ENCODE measurements at places on chromosomes 3 and 15.

- DNase-seq, result no peak
Measured at GRCh38 chr3:188217011-188217463, 63.1 kb downstream of the LPP start.

DNA sequence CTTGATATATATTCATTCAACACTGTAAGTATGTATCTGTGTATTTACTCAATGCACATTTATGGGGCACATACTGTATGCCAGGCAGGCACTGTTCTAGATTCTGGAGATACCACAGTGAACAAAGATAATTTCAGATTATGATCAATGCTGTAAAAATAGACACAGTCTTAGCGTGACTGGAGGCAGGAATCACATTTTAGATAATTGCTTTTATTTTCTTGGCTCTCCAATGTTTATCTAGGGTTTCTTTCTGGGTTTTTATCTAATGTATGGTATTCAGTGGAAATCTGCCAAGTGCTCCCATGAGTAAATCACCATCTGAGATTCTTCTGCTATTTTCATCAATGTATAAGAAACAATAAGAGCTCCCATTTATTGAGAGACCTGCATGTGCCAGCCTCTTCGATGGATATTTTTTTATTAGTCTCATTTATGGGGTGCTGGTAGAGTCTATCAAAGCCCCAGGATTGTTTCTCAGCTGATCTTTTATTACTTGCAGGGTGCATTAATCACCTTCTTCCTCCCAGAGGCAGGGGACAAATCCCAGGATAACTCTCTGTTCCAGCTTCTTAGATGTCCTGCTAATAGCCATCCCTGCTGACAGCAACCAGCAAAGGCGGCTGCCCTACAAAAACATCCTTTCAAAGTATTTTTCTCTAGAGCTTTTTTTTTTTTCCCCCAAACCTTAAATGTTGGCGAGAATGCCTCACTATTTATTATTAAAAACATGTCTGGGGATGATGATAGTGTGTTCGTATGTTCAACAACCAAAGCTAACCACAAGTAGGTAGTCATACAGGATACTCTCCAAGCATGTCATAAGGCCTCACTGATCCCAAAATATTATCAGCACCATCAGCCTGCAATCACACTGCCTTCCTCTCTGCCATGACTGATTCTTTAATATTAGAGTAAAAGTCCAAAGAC lies 331.0 kb upstream of the RASGRP1 start:
- no peak for DNase-seq

DNA sequence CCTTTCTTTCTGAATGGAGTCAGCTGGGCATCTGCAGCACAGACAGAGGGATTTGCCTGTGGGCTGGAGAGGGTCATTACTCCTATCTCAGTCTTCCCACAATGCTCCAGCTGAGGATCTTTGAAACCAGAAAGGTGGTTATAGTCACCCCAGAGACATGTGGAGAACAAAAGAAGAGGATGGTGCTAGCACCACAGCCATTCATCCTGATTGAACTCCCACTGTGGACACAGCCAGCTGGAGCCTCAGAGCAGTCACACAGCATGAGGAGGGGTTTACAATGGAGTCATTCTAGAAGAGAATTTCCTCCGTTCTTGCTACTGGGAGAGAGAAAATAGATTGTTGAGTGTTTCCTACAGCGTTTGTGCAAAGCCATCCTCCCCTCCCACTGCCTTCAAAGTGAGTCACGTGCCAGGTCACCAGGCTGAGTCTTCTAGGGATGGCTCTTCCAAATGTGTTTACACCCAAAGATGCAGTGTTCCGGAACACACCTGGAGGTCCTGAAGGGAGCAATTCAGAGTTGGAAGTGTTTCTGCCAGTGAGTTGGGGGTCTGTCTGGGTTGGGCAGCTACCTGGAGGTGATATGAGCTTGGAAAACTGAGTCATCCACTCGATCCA lies 18.9 kb upstream of the GREM1 start:
- DNase-seq, result no peak

- no peak for DNase-seq
Measured at GRCh38 chr15:89406218-89406939, 71.8 kb upstream of the POLG start.

Measured in kidney (tissue), 22 donors.